ENCODE measurements at places on chromosomes 2 and 18.
A peak's percentile ranks its signal among the peaks of the same experiment; 100 is the strongest.

- DNase-seq, result no peak
Observed at GRCh38 chr18:3466872-3467271, 16.9 kb downstream of the TGIF1 start.

DNA sequence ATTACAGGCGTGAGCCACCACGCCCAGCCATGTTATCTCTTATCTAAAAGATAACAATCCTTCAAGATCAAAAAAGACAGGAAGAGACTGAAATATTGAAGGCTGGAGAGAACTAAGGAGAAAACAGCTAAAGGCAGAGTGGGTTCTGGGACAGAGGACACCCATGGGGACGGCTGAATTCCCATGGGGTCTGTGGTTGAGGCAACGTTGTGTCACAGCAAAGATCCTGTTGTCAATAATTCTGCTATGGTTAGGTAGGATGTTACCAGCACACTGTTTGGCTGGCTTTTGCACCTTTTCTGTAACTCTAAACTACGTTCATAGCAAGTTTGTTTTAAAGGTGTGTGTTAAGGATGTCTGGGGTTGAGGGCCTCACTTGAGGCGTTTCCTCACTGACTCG lies 137.7 kb upstream of the APCDD1 start:
- DNase-seq, result no peak

DNA sequence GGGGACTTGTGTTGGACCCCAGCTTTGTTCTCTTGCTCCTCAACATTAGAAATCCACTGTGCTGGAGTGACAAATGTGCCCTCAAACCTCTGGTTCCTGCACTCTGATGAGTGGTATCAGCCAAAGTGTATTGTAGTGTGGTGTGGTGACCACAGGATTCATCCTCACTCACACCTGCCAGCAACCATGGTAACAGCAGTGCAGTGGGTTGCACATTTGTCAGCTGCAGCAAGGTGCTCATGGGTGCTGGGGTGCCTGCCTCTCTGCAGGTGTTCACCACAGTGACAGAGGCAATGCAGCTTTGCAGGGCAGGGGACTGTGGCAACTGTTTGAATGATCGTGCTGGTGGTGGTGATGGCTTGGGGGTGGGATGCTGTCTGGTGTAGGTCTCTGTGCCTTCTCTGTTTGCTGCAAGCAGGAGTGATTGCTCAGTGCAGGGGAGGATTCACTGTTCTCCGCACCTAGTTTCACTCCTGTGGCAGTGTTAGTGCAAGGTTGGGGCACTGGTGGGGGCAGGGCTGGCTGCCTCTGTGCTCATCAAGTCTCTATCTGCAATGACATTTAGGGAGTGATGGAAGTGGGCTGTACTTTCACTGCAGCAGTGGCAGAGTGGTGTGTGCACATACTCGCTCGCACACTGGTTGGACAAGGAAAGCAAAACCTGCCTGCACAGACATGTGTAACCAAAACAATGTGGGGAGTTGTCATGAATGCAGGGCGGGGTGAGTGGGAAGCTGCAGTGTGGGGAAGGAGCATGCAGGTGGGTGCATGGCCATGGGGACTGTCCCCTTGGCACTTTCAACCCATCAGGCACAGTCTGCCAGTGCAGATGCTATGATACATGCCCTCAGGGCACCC lies 301.1 kb downstream of the PIK3C3 start:
- no peak for DNase-seq

GRCh38 chr18:23260926-23261590 lies 125.8 kb downstream of the CABLES1 start:
- no peak for DNase-seq

GRCh38 chr2:222671259-222672067 lies at the start of gene MOGAT1:
Gene MOGAT1 (plus strand): TSS chr2:222671658. CDS start chr2:222671786, 128 bp downstream.
- DNase-seq, result peak; percentile 38

- peak; percentile 53 for DNase-seq
Observed at GRCh38 chr2:97662895-97663625, 784 bp downstream of the ACTR1B start.

GRCh38 chr2:198456418-198456817 lies 652.0 kb downstream of the PLCL1 start:
- no peak for DNase-seq

- DNase-seq, result no peak
Observed at GRCh38 chr2:214378455-214379103, 32.3 kb upstream of the VWC2L start.

GRCh38 chr18:76720683-76721082 lies 101.7 kb upstream of the ZNF236 start:
- no peak for DNase-seq

GRCh38 chr2:54830546-54830945 lies 107.1 kb downstream of the EML6 start:
- no peak for DNase-seq

- DNase-seq, result no peak
Observed at GRCh38 chr2:7906431-7906830, 775.4 kb upstream of the ID2 start.

DNA sequence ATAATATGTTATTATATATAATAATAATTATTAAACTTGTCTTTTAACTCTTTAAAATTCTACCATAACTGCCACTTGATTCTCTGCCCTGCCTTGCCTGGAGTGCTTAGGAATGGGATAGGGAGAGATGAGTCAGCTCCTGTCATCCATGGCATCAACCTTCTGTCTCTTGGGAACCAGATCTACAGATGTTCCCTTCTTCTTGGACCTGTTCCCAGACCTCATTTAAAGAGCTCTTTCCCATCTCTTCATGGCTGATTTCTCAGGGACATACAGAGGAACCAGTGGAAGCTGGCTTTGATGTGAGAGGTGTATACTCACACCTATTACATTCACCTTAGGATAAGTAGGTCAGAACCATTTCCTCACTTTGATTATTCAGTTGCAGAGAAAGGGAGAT lies 155.3 kb upstream of the MYO3B start:
- DNase-seq, result no peak

DNA sequence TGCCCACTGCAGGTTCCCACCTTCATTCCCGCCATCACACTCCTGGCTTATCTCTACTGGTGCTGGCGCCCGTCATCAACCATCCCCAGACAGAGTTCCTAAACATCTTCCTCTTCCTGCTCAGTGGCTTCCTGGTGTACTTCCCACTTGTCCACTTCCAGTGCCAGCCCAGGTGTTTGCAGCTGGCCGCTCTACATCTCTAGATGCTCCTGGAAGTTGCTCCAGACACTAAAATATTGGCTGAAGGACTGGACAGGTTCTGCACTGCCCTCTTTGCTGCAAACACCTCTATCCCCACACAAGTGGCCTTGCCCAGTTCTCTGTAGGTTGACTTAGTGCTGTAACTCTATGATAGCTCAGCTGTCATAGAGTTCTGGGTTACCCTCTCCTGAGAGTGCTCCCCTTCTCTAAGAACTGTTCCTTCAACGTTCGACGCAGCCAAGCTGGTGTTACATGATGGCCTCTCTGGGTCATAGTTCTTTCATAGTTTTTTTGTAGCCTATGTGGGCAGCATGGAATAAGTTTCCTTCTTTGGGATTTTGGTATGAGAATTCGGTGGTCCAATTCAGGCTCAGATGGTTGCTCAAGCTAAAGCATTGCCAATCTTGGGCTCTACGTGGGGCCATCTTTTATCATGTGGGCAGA lies 45.8 kb upstream of the PUM2 start:
- DNase-seq, result no peak

- DNase-seq, result peak; percentile 79
Observed at GRCh38 chr2:9951522-9952285, at the start of gene GRHL1. Gene GRHL1 (plus strand): TSS chr2:9951693. CDS start chr2:9951834, 141 bp downstream.

GRCh38 chr18:55090564-55091188 lies 131.4 kb upstream of the CCDC68 start:
- DNase-seq, result no peak

DNA sequence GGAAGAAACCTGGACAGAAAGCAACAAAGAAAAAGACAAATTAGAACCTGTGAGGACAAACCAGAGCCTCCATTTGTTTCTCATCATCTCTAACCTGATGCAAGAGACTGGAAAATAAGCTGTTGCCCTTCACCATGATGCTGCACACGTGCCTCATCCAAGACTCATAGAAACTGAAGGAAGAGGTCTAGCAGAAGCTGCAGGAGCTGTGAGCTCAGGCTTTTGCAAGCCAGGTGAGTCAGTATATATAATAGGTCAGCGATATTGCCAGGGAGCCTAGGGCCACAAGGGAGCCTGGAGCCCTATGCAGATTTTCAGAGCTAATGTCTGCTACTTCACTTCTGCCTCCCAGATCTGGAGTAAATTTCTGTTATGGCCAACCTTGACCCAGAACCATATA lies 163.1 kb downstream of the LNPK start:
- DNase-seq, result no peak

DNA sequence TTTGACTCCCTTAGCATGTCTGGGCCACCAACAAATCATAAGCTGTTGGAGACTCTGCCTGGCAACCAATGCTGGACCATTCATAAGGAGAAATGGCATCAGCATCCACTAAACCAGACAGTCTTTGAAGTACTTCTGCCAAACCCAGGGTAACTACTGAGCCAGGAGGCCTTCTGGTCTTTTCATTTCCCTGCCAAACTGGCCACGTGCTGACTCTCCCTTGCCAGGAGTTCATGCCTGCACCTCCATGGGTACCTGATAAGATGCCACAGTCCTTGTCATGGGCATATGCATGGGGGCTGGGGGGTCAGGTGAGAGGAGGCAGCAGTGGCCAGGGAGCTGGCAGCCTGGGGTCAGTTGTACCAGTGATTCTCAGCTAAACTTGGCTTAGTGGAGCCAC lies 34.2 kb upstream of the DAPL1 start:
- DNase-seq, result no peak

GRCh38 chr2:119483395-119483753 lies 40.9 kb downstream of the SCTR start:
- DNase-seq, result no peak

DNA sequence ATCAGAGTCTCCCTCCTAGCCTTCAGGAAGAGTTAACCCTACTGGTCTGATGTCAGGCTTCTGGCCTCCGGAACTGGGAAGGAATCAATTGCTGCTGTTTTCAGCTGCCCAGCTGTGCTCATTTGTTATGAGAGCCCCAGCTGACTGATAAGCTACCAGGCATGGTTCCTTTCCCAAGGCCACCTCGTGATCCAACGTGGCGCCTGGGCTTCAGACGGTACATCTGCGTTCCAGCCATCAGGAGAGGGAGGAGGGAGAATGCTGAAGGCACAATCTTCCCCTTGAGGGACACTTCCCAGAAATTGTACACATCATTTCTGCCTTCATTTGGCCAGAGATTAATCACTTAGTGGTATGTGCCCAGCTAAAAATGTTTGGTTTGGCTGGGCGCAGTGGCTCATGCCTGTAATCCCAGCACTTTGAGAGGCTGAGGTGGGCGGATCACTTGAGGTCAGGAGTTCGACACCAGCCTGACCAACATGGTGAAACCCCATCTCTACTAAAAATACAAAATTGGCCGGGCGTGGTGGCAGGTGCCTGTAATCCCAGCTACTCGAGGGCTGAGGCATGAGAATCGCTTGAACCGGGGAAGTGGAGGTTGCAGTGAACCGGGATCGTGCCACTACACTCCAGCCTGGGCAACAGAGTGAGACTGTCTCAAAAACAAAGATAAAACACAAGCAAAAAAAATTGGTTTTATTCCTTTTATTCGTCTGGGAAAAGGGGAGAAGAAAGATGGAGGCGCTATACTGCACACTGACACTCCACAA lies 10.5 kb upstream of the ARMC9 start:
- DNase-seq, result no peak

- no peak for DNase-seq
Observed at GRCh38 chr2:228559774-228560415, 378.4 kb upstream of the SPHKAP start.

DNA sequence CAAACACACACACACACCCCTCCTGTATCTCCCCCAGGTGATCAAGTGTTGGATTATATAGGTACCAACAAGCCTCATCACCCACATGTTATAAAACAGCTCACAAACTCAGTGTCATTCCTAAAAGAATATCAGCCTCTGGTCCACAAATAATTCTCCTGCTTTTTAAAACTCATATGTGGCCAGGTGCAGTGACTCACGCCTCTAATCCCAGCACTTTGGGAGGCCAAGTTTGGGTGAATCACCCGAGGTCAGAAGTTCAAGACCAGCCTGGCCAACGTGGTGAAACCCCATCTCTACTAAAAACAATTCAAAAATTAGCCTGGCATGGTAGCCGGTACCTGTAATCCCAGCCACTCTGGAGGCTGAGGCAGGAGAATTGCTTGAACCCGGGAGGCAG lies 87.8 kb downstream of the LRATD1 start:
- DNase-seq, result no peak

GRCh38 chr2:227789803-227790202 lies 23.8 kb upstream of the CCL20 start:
- no peak for DNase-seq

GRCh38 chr2:196925768-196926561 lies 542 bp downstream of the PGAP1 start:
- DNase-seq, result peak; percentile 28

- DNase-seq, result no peak
Observed at GRCh38 chr2:237685408-237685807, 58.0 kb downstream of the LRRFIP1 start.

DNA sequence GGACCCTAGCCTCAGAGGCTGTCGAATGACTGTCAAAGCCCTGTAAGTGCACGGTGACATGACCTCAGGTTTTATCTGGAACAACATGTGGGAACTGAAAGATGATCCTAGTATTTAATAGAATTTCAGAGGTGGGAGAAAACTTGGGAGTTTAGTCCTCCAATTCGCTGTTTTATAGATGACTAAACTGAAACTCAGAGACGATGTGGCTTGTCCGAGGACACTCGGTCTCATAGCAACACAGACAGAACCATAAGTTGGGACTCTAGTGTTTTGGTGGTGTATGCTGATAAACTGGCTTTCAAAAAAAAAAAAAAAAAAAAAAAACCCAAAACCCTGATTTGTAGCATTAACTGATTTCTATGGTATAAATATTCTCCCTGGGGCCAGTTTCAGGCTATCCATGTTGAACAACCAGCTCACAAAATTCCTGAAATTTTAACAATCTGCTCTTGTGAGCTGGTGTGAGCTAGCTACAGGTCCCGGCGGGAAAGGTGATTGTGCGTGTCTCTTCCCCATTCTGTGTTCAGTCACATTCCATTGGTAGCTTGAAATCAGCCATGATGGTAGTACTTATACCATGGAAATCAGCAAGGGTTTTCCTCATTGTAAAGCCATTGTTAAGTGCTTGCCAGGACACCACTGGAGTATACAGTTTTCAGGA lies 195.5 kb upstream of the EPAS1 start:
- no peak for DNase-seq
